ENCODE measurements at places on chromosomes 6 and 20. TPM values are rescaled to one million over a fixed set of nuclear protein-coding genes. Genes with fewer than 3 reads are reported as not detected.

DNA sequence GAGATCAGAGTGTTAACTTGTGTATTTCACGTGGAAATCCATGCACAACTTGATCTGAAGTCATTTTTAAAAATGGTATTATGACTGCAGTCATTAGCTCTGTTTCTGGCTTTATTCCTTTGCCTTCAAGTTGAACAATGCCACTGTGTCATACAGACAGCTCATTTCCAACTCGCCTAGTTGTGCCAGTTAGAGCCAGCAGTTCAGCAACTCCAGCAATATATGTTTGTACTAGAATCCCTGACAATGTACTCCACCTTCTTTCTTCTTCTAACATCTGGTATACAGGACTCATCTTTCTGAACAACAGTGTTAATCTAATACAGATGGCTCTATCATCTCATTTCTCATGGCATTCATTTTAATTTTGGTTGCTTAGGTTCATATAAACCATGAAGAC is 418.3 kb upstream of the POU3F2 start:
- no peak for DNase-seq

GRCh38 chr6:31614075-31614619 is 887 bp upstream of the AIF1 start:
- no peak for DNase-seq

The MYL9 gene
- total RNA-seq = 227 TPM

GRCh38 chr6:155449450-155450239 is 6.0 kb downstream of the NOX3 start:
- no peak for DNase-seq

The SLC12A5 gene
- not detected for total RNA-seq

The LY6G6F gene
- total RNA-seq = not detected

The OLIG3 gene
- not detected for total RNA-seq

The CST3 gene
- total RNA-seq = 1,644 TPM

DNA sequence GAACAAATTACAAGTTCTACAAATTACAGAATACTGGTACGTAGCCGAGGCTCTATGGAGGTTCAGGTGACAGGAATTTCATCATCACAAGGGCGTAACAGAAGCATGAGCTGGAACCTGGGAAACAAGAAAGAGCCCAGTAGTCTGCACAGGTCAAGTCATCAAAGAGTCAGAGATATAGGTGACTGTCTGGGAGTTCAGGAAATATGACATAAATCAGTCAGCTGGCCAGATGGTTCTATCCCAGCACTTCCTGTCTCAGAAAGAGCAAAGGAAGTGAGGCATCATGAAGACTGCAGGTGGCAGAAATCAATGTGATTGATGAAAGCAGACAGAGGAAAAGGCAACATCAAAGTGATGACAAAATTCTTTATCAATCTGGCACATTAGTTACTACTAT is 23.3 kb downstream of the MYCT1 start:
- DNase-seq = no peak

GRCh38 chr6:115524821-115525220 is 535.9 kb downstream of the FRK start:
- DNase-seq = no peak

The DLL1 gene
- total RNA-seq = 46.2 TPM

GRCh38 chr6:48916607-48917006 is 546.4 kb downstream of the MMUT start:
- DNase-seq = no peak

GRCh38 chr6:139204978-139205377 is 70.1 kb downstream of the HECA start:
- DNase-seq = no peak

- DNase-seq = no peak
Observed at GRCh38 chr6:139392794-139393193, 18.3 kb upstream of the CITED2 start.

- no peak for DNase-seq
Observed at GRCh38 chr20:22681591-22682248, 97.3 kb upstream of the FOXA2 start.

The PGC gene
- total RNA-seq = not detected

GRCh38 chr6:96809119-96809518 is 28.2 kb downstream of the GPR63 start:
- DNase-seq = no peak

DNA sequence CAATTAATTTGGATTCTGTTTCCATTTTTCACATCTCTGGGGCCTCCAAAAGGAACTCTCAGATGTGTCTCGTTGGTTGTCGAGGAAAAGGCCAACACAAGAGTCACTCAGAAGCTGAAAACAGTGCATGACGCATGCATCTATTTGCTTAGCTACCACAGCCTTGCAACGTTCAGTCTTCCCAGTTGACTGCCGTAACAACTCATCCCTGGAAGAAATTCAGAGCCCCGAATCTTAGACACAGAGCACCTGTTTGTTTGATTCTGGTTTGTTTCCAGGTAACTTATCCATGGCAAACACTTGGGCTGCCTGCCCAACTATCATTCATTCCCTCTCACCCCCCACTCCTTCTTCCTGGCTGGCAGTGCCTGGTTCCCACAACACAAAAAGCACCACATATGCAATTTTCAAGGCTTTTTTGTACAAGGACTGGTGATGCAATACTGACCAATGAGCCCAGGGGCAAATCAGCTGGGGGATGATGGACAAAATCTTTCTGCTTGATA is 60.5 kb downstream of the ZMYND8 start:
- DNase-seq = no peak

GRCh38 chr6:142728364-142728763 is 216.6 kb downstream of the HIVEP2 start:
- peak; percentile 11 for DNase-seq

The WFDC12 gene
- total RNA-seq = not detected

GRCh38 chr6:159852877-159853276 is 37.9 kb upstream of the MAS1 start:
- DNase-seq = no peak

DNA sequence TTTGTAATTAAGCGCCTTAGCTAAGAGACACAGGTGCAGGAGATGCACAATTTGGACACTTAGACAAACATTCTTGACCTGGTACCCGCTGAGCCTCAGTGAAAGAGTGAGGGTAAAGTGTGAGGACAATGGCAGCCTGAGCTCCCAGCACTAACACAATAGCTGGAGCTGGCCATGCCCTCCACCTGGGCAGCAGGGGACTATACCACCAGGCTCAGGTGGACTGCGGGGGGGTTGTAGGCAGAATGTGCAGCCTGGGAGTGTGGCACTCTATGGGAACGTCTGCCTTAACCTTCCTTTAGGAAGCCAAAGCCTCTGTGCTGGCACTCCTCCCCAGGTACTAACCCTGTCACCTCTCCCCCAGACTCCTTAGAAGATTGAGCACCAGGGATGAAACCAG is 23.6 kb downstream of the PRKN start:
- no peak for DNase-seq

- DNase-seq = no peak
Observed at GRCh38 chr6:92647630-92648029, 771.7 kb downstream of the EPHA7 start.

- no peak for DNase-seq
Observed at GRCh38 chr6:93819189-93819588, 399.8 kb upstream of the EPHA7 start.

The SEMG1 gene
- total RNA-seq = 0.27 TPM

The FILIP1 gene
- total RNA-seq = 6.0 TPM

DNA sequence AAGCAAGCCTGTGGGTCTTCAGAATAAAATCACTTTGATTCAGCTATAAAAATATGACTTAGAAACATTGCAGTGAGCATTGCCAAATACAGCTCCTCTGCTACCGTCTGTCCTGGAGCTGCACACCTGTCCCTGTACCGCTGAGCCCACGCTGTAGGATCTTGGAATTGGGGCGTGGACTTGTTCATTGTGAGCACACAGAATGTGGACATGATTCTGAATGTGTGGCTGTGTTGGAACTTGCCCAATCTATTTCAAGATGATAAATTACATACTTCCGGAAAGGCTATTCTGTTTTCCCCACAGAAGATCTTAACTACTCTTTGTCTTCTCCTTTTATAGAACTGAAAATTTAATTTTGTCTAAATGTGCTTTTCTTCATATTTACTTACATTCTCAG is 107.3 kb downstream of the UST start:
- no peak for DNase-seq

GRCh38 chr6:129680633-129681032 is 29.3 kb downstream of the ARHGAP18 start:
- DNase-seq = no peak

The HTR1E gene
- not detected for total RNA-seq

The PAQR8 gene
- 189 TPM for total RNA-seq

DNA sequence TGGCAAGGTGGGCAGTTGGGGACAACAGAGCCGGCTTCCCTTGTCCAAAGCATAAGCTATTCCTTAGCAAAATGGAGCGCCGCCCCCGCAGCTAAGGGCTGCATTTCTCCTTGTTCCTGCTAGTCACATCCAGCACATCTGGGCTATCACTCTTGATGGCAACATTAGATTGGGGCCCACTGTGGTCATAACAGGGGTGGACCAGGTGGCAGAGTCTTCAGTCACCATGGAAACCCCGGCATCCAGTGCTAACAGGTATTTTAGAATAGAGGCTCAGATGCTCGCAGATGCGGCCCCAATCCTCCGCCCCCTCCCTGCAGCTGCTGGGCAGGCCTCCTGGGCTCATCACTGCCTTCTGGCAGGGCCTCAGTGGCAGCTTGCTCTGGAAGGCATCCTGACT is 168.2 kb upstream of the PROKR2 start:
- no peak for DNase-seq

The TULP1 gene
- total RNA-seq = not detected

GRCh38 chr20:29079769-29080690 is 2177.4 kb upstream of the DEFB115 start:
- no peak for DNase-seq

- no peak for DNase-seq
Observed at GRCh38 chr20:8304124-8304816, 172.2 kb downstream of the PLCB1 start.

The SCUBE3 gene
- total RNA-seq = 0.40 TPM

DNA sequence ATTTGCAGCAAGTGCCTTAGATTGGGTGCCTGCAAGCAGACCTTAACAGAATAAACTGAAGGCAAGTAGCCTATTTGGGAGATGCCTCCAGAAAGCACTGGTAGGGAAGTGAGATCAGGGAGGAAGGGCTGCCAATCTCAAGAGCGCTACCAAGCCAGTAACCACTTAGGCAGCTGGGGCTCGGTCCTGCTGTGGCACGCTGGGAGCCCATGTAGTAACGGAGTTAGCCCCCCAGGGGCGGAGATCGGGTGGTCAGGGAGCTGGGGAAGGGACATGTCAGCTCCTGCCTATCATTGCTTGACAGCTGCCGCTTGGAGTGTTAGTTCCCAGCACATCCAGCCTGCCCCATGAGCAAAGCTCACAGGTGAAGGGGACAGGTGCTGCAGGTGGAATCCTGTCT is 127.0 kb downstream of the CEBPB start:
- DNase-seq = peak; percentile 7

The MEP1A gene
- total RNA-seq = 186 TPM

GRCh38 chr6:150266963-150267685 is 101.7 kb upstream of the IYD start:
- DNase-seq = no peak

GRCh38 chr20:32382102-32382950 is 24.2 kb downstream of the ASXL1 start:
- peak; percentile 46 for DNase-seq

- no peak for DNase-seq
Observed at GRCh38 chr6:164303102-164303964, 888.8 kb downstream of the QKI start.

DNA sequence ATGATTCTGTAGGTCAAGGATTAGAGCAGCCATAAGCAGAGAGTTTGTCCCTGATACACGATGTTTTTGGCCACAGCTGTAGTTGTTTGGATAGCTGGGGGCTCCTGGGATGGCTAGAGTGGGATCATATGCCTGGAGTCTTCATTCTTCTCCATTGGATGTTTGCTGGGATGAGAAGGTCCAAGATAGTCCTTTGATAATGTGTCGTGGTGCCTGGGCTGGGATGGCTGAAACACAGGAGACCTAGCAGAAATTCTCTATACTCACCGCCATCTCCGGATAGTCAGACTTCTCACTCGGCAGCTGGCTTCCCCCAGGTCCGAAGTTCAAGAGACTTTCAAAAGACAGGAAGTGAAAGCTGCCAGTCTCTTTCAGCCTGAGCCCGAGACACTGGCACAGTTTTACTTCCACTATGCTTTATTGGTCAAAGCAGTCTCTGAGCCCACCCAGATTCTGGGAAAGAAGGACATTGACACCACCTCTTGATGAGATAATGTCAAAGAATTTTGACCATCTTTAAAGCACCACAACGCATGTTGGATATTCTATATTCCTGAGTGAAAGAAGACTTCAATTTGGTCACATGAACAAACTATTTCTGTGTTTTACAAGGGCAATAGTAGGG is 16.0 kb downstream of the MARCKS start:
- DNase-seq = peak; percentile 88

- no peak for DNase-seq
Observed at GRCh38 chr20:44970243-44970757, 4.0 kb downstream of the STK4 start.

The HLA-DOA gene
- 3.7 TPM for total RNA-seq

- no peak for DNase-seq
Observed at GRCh38 chr20:51583073-51583472, 40.6 kb upstream of the NFATC2 start.

DNA sequence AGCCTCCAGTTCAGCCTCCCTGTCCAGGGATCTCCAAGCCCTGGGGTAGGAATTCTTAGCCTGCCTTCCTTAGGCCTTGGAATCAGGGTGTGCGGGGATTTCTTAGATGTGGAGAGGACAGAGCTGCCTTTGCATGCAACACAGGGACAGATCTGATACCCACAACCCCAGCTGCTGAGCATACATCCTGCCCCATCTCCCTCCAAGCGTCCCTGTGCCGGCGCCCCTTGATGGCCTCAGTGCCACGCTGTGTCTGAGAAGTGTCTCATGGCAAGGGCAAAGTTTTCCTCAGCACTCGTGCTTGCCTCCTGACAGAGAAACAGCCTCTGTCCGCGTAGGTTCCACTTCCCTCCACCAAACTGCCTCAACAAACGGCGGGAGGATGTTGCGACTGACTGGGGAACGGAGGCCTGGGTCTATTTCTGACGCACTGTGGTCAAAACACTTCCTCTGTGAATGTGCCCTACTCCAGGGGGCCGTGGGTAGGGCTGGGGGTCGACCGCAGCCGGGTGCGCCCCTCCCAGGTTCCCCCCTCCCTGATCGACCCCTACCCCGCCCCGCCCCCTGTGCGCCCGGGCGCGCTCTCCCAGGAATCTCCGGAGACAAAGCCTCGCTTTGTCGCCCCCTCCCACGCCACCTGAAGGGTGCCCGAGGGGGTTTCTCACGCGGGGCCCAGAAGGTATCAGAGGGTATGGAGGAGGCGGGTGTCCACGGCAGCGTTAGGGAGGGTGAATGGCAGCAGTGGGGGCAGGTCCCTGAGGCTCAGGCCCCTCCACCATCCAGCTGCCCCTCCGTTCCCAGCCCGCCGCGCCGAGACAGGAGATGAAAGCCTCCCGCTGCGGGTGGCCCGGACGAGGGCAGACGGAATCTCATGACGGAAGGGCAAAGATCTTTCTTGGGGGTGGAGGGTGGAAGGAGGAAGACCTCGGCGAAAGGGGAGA is 806 bp downstream of the MICAL1 start:
- peak; percentile 76 for DNase-seq

DNA sequence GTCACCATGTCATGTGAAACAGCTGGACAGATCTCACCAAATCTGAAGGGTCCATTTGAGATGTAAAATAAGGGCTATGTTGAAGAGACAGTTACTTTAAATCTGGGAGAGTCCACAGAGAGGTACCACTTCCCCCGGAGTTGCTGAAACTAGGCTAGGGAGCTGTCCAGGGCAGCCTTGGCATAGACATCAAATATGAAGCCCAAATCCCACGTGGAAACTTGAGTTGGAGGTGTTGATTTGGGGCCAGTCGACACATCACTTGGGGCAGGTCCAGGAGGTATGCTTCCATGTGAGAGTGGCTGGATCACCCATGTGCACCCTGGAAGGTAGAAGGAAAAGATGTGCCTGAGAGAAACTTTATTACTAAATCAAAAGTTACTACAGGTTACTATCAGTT is 12.0 kb upstream of the SERPINB9 start:
- no peak for DNase-seq
